ENCODE measurements at places on chromosomes 3 and 15.

DNA sequence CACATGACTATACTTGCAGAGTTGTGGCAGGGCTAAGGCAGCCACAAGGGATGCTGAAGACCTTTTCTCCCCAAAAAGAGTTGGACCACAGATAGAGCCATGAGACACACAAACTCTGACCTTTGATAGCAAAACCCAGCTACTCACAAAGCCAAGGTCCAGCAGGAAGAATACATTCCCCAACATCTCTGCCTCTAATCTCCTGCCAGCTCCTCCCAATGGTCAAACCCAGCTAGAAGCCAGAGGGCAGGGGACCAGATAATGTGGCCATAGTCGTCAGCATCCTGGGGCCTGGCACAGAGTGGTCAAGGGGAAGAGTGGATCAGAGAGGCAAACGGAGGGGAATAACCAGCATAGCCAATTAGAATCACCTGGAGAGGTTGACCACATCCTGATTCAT lies 28.2 kb downstream of the SLC6A1 start:
- DNase-seq: no peak

DNA sequence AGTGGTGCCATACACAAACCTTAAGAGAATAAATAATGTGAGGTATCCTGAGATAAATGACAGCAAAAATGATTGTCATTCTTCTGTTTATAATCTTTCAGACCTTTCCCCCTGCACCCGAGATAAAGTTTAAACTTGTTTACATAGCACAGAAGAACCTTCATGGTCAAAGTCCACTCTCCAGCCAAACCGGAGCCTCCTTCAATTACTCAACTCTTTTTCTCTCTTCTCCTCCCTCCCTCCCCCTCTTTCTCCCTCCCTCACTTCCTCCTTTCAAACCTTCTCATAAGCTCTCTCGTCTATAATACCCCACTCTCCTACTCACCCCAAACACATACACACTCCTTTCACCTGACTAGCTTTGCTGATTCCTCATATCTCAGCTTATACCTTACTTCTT lies 198.9 kb downstream of the EFHB start:
- DNase-seq: no peak

DNA sequence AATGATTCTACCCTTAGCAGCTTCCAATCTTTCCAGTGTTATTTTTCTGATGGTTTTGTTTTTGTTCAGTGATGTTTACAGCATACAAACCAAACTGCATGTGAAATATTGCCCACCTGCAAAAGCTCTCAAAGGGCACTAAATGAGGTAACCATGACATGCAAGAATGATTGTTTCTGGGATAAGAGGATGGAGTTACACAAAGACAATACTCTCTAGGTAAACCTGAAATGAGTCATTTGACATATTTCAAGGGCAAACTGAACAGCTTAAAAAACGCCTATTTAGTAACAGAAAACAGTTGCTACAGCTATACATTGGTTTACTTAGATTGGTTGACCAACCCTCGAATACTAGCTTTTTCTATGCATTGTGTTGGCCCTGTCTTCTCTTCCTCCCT lies 481.7 kb downstream of the ZPLD1 start:
- no peak for DNase-seq

GRCh38 chr3:126209741-126210140 lies 29.4 kb upstream of the ALDH1L1 start:
- DNase-seq: no peak

- no peak for DNase-seq
Observed at GRCh38 chr15:69159805-69160140, 662 bp upstream of the GLCE start.

GRCh38 chr3:168088106-168088720 lies 7.5 kb downstream of the GOLIM4 start:
- DNase-seq: no peak

GRCh38 chr15:52710050-52710707 lies 31.0 kb upstream of the ATOSA start:
- no peak for DNase-seq

GRCh38 chr15:35740761-35741160 lies 194.8 kb upstream of the DPH6 start:
- DNase-seq: no peak

DNA sequence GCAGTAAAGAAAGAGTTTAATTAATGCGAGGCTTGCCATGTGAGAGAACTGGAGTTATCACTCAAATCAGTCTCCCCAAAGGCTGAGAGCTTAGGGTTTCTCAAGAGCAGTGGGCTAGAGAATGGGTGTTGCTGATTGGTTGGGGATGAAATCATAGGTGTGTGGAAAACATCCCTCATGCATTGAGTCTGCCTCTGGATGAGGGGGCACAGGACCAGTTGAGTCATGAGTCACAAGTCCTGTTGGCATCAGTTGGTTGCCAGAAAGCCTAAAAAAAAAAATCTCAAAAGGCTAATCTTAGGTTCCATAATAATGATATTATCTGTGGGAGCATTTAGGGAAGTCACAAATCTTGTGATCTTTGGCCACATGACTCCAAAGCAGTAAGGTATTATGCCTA lies 800.3 kb downstream of the TUSC7 start:
- no peak for DNase-seq

- DNase-seq: no peak
Observed at GRCh38 chr3:191135175-191135574, 63.9 kb upstream of the OSTN start.

GRCh38 chr15:29182590-29182989 lies 87.0 kb downstream of the NSMCE3 start:
- no peak for DNase-seq

DNA sequence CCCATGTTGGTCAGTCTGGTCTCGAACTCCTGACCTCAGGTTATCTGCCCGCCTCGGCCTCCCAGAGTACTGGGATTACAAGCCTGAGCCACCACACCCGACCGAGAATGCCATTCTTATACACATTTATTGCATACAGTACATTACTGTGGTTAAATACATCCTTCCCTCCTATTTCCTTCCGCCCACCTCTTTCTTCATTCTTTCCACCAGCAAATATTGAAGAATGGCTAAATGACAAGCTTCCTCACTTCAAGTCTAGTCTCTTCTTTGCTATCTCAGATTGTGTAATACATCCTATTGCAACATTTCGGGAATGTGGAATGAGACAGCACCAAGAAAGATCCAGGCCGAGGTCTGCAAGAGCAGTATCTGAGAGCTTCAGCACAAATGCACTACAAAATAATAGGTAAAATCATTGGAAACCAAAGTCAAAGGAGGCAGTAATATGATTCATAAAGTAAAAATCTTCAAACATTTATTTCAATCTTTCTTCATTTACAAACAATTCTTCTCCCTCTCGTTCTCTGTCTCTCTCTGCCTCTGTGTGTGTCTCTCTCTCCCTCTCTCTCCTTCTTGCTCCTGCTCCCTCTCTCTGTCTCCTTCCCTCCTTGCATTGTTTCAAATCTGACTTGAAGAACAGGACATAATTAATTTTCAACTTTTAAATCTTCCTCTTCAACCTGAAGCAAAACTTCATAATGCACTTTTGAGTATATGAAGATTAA lies 94.7 kb upstream of the TGFBR2 start:
- peak; percentile 48 for DNase-seq

DNA sequence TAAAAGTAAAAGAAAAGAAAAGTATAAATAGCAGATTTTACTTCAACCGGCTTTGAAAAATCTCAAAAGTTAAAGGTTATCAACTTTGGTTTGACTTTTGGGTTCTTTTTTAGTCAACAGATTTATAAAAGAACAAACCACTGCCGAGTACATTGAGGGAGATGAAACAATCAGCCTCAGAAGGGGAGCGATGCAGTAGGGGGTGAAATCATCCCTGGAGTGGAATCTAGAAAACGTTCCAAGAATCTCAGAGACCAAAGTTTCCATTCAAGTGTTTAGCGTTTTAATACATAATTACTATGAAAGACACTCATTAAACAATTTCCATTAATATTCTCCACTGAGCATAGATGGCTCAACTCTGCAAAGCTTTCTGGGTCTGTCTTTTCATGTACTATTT lies 745.5 kb downstream of the NR2F2 start:
- DNase-seq: no peak

- no peak for DNase-seq
Observed at GRCh38 chr3:18634461-18634860, 209.3 kb upstream of the SATB1 start.

DNA sequence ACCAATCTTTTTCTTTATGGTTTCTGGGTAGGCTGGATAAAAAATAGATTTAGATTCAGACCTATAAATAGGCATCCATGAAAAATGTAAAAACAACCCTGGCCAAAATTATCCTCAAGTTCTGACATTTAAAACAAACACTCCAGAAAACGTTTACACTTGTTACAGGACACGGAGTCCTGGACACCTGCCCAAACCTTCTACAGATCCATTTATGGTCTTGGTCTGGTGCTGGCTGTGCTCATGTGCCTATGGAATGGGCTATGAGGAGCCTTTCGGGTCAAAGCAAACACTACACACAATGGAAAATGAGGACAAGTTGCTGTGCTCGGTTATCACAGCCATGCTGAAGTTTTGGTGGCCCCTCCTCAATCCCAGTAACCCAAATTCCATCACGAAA lies 108.1 kb downstream of the PDZRN3 start:
- no peak for DNase-seq

DNA sequence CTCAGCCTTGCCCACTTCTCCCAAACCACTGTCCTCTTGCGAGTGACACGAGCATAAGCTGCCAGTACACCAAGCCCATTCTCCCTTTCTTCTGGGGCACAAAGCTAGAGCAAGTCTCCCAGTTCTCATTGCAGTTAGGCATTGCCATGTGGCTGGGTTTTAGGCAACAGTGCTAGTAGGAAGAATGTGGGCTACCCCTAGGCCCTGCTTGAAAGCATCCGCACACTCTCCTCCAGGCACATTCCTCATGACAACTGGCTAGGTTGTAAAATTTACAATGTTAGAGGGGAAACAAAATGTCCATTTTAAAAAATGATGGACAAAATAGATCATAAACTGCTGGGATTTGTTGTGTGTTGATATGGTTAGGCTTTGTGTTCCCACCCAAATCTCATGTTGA lies 19.7 kb downstream of the ITGB5 start:
- no peak for DNase-seq

GRCh38 chr3:156171281-156172267 lies 51.2 kb downstream of the KCNAB1 start:
- DNase-seq: no peak

DNA sequence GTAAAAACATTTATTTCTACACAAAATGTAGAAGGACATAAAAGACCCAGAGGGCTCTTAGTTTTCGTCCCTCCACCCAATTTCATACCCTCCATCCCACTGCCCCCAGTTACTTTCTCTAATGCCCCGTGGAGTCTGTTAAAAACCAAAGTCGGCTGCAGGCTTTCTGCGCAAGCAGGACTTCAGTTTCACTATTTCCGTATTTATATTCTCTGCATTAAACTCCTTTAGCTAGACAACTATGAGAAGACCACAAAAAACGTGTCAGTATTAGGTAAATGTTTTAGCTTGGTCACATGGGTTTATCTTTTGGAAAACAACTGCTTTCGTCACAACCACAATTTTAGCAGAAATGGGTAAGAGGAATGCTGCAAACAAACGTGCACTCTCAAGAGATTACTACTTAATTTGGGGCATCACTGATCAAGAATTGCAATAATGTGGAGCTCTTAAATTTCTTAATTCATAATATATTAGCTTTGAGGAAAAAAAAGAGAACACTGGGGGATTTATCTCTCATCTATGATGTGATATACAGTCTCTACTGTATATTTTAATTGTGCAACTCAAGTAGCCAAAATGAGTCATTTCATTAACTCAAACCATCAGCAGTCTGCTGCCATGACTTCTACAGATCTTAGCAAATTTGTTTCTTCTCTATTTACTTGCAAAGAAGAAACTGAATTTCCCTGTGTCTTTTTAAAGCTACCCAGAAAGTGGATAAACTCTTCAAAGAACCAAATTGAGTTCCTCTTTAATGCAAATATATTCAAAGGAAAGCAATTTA lies 740 bp upstream of the NSMCE3 start:
- no peak for DNase-seq

DNA sequence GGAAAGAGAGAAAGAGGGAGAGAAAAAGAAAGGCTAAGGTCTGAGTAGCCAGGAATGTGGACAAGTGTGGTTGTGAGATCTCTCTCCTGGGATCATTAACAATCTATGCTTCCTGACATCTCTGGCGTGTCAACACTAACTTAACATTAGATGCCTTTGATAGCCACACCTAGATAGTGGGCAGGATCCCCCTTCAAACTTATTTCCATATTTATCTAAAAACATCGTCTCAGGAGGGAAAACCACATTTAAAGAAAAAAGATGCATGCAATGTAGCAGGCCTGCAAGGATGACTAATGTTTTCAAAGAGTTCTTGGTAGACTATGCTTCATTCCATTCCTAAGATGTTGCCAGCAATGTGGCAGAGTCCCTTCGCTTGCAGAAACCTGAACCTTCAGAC lies 80.9 kb downstream of the MLH1 start:
- no peak for DNase-seq

- no peak for DNase-seq
Observed at GRCh38 chr15:43007551-43007950, 87.0 kb upstream of the TTBK2 start.

- DNase-seq: no peak
Observed at GRCh38 chr3:27043328-27043955, 325.7 kb downstream of the NEK10 start.

GRCh38 chr3:23756206-23756840 lies 49.4 kb upstream of the UBE2E1 start:
- peak; percentile 40 for DNase-seq

DNA sequence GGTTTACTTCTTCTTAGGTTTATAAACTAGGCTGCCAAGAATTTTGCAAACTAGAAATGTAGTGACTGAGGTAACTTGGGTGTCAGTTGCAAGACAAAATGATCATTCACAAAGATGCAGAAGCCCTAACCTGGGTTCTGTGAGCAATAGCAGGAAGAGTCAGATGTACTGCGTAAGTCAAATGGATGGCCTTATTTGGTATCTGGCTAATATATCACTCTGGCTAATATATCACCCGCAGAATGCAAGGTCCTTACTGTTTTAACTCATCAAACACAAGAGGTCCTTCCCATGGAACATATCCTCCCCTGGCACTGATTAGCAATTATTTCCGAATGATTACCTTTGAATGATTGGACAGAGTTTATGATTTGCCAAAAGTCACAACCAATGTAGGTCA lies 37.4 kb downstream of the RBMS3 start:
- no peak for DNase-seq

DNA sequence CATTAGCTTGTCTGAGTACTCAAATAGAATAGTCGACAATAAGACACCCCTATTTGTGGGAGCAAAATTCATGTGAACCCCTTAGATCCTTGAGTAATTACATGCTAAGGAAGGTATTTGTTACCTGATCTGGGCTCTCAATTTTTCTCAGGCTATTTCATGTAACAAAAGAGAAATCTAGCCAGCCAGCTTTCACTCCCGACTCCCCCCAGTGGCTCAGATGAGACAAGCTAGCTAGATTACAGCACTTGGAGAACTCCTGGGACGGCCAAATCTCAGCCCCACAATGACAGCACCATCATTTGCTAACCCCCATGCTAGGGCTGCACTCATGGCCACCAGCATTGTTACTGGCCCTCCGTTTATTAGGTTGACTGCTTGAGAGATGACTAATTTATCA lies 41.3 kb downstream of the GLDN start:
- peak; percentile 21 for DNase-seq

All from uterus (tissue), 4 donors.